CD4-positive, alpha-beta T cell treated with Interleukin-17A for 4 hours (primary cell): ENCODE measurements at places on chromosomes 3 and 15.
A peak's percentile ranks its signal among the peaks of the same experiment; 100 is the strongest.

DNA sequence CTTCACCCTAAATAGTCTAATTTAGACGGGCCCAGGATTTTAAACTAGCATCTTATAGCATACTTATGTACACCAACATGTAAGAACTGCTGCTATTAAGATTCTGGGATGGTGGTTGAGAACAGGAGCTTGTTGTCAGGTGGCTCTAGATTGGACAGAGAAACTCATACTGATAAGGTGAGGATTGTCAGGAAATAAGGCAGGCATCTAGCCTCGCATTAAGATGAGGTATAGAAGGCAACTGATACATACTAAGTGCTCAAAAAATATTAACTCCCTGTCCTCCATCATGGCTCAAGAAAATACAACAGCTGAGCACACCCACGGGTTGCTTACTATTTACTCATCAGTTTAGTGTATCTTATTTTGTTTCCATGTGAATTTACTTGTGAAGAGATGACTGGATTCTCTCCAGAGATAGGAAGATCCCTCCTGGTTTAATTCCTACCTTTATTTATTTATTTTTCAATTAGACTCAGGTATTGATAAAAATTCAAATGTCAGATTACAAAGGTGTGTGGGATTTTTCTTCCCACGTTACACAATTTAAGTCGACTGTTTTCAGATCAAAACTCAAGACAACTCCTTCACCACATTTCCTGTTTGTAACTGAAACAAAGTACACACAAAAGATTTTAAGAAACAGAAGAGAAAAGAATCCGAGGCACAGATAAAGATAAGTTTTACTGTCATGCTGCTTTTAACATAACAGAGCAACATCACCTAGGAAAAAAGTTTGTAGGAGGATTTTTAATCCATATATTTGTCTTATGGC, at the start of gene TRAT1:
TSS of gene TRAT1 (plus strand) at position 664 of the 775 bp plus-strand sequence. CDS start 142 bp downstream, outside the sequence.
- DNase-seq, result no peak

DNA sequence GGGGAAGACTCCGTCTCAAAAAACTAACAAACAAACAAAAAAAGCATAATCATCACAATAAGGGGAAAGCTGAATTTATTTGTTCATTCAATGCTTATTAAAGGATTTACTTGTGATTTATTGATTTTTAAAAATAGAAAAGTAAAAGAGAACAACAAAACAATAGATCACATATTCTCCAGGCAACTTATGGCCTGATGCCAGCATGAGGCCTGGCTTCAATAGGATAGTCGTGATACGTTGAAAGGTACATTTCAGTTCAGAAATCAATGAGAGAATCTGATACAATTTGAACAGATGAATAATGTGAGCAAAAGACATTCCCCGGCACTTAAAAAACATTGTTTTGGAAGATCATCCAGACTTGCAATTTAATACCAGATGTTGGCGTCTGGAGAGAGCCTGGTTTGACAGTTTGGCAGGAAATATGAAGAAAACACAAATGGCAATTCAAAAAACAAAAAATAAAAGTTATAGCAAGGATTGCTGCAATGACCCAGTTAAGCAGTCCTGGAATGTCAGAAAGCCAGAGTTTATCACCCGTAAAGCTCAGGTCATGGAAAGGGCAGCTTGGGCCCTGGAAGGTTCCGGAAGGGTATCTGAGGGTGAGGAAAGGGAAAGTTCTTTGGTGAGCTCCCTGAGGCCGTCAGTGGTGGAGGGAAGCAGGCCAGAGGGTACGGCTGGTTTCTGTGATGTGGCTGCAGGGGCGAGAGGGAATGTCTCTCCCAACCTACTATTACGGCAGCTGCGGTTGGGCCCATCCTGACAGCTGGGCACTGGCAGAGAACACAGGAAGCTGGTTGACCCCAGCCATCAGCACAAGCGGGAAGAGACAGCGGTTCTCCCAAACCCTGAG, 230.2 kb upstream of the HES1 start:
- DNase-seq, result no peak

DNA sequence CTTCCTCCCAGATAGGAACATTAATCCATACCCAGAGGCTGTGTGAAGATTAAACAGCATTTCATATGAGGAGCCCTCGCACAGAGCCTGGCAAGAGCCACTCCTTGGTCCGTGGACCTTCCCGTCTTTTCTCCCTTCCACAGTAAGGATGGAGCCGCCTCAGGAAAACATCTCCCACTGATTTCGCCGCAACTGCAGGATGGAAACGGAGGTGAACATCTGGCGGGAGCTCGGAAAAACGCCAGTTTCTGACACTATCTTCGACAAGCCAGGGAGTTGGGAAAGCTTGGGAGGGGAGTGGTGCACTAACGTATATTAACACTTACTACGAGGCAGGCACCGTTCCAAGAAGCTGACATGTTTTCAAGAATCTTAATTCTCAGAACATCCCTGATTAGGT, 157.9 kb downstream of the XXYLT1 start:
- no peak for DNase-seq

- no peak for DNase-seq
Measured at GRCh38 chr3:71978150-71978721, 193.3 kb upstream of the PROK2 start.

GRCh38 chr15:38670128-38671005, 105.8 kb upstream of the RASGRP1 start:
- DNase-seq, result peak; percentile 79

- no peak for DNase-seq
Measured at GRCh38 chr3:45599984-45600650, 5.6 kb downstream of the LIMD1 start.

DNA sequence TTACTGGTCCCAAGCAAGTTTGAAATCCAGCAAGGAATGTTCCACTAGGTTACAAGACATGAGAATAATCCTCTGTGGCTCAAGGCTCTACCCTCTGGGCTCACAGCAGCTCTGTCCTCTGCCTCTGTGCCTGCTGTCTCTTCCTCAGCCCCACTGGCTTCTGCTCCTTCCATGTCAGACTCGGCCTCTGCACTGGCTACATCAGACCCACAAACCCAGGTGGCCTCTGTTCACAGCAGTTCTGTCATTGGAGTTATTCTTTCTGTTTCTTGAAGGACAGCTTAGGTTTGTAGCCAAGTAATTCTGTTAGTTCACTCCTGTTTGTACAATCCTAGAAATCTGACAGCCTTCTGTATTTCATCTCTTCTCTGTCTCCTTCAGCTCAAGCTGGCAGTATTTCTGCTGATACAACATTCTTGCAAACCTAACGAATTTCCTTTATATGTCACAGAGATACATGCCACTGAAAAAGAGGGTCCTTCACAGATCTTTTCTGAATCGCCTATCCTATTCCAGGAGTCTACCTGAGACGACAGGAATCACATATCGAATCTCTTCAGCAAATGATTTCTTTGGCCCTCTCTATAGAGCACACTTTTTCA, 227.8 kb upstream of the PLSCR5 start:
- no peak for DNase-seq

GRCh38 chr3:5136919-5137429, 14.9 kb downstream of the ARL8B start:
- DNase-seq, result no peak

DNA sequence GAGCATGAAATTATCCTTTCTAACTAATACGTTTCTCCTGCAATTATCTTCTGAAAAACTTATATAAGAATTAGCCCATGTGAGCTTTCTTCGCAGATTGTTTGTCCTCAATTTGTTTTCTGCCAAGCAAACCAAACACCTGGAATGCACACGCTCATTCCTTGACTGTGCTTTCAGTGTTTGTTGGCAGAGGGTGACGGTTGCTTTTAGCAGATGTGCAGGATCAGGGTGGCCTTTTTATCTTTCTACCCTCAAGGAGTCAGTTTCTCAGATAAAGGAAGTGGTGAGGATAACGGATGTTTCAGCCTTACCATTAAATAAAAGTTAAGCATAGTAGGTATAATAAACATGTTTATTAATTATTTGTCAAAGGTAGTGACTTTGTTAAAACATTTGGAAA, 15.2 kb downstream of the ARPP21 start:
- DNase-seq, result no peak

GRCh38 chr15:69086427-69087204, 72.1 kb downstream of the NOX5 start:
- no peak for DNase-seq

GRCh38 chr3:124969963-124970722, 35.6 kb upstream of the MUC13 start:
- no peak for DNase-seq

- DNase-seq, result peak; percentile 36
Measured at GRCh38 chr3:197801891-197802778, 11.1 kb downstream of the LRCH3 start.

GRCh38 chr3:183857863-183858262, 26.8 kb downstream of the PARL start:
- DNase-seq, result no peak

DNA sequence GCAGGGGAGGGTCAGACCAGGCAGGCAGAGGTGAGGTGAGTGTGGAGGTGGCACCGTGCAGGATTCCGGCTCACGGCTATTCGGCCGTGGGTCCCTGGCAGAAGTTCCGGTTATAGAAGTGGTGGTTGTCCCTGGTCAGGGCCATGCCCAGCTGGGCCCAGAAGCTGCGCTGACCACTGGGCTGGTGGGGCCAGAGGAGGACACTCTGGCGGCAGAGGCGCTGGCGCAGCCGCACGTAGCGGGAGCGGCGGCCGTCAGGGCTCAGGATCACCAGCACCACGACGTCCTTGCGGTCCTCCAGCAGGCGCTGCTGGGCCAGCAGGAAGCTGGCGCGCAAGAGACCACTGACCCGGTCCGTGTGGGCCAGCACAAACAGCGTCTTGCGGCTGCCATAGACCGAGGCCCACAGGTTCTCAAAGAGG, 4.3 kb downstream of the TLR9 start:
- no peak for DNase-seq

- no peak for DNase-seq
Measured at GRCh38 chr15:73867426-73867825, 5.9 kb upstream of the TBC1D21 start.

GRCh38 chr15:74867466-74868038, 5.6 kb downstream of the SCAMP2 start:
- no peak for DNase-seq

- DNase-seq, result no peak
Measured at GRCh38 chr15:69926721-69927120, 171.0 kb downstream of the TLE3 start.

DNA sequence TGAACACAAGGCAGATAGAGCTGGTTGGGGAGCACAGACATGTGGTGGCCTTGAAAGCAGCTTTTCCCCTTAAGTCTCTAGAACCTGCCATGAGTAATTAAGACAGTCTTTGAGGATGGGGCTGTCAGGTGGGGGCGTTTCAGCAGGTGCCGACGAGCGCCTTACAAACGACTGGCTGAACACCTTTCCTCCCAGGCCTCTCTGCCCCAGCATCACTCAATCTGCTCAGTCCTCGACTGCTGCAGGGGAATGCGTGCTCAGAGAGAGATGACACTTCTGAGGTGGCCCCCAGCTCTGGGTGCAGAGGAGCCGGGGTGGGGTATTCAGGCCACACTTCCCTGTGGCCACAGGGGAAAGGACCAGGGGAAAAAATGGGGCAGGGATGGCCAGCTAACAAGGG, 8.1 kb upstream of the NCKIPSD start:
- DNase-seq, result no peak

- no peak for DNase-seq
Measured at GRCh38 chr3:10516544-10517452, 11.4 kb upstream of the ATP2B2 start.

- peak; percentile 13 for DNase-seq
Measured at GRCh38 chr3:142509079-142509478, 61.2 kb upstream of the XRN1 start.

DNA sequence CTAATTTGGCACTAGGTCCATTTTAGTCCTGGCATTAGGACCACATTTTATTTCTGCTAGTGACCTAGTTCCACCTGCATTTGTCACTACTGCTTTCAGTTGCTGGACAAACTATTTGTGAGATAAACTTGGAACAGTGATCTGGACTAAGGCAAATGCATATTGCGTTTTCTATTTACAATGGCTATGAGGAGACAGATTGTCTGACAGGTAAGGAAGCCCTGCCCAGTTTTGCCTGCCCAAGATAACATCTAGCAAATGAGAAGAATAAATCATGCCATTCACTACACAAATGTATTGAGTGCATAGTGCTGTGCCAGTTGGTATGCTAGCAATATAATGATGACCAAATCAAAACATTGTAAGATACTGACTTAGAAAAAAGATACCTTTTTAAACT, 245.7 kb downstream of the GRM7 start:
- no peak for DNase-seq

DNA sequence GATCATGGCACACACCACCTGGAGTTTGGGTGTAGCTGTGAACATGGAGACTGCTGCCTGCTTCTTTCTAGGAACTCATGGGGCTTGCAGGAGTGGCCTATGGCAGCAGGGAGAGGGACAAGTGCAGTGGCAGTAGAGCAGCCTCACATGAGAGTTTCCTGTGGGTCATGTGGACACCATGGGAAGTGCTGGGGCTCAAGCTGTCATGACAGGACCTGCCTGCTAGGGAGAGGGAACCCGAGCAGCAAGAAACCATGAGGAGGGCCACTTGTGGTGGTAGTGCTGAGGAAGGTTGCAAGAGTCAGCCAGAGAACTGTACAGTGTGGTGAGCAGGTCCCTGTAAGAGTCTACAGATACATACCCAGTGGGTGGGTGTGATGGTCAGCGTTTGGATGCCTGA, 73.8 kb upstream of the MRPS22 start:
- no peak for DNase-seq

DNA sequence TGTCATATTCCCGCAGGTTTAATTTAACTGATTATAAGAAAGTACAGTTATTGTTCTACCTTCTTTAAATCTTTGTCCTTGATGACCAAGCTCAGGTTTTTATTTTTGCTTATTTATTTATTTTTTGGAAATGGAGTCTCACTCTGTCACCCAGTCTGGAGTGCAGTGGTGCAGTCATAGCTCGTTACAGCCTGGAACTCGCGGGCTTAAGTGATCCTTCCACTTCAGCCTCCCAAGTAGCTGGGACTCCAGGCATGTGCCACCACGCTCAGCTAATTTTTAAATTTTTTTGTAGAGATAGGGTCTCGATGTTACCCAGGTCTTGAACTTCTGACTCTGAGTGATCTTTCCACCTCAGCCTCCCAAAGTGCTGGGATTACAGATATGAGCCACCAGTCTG, 8.9 kb downstream of the USP3 start:
- no peak for DNase-seq

- DNase-seq, result no peak
Measured at GRCh38 chr3:16081661-16082060, 92.8 kb upstream of the GALNT15 start.

DNA sequence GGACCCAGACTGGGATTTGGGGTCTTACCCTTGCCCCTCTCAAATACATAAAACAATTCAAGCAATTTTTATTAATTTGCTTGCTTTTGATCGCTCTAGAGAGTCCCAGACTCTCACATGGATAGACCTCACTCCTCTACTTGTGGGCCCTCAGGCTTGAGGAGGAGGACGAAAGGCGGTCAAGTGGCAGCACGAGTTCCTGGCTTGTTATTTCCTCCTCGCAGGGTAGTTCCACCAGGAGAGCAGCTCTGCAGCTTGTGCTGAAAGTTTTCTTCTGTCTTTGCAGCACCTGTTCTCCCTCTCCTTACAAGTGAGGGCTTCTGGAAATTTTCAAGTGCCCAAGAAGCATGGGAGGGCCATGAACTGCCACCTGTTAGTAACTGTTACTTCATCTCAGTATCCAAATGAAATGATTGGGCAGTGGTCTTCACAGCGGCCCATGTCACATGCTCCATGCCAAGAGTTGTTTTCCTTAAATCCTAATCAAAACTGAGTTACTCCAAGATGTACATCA, 22.7 kb downstream of the ABI3BP start:
- DNase-seq, result no peak

- no peak for DNase-seq
Measured at GRCh38 chr3:56869157-56869889, 67.6 kb upstream of the ARHGEF3 start.

GRCh38 chr15:83515164-83515563, 68.0 kb downstream of the SH3GL3 start:
- no peak for DNase-seq
